ENCODE measurements at places on chromosomes 16 and 17.

DNA sequence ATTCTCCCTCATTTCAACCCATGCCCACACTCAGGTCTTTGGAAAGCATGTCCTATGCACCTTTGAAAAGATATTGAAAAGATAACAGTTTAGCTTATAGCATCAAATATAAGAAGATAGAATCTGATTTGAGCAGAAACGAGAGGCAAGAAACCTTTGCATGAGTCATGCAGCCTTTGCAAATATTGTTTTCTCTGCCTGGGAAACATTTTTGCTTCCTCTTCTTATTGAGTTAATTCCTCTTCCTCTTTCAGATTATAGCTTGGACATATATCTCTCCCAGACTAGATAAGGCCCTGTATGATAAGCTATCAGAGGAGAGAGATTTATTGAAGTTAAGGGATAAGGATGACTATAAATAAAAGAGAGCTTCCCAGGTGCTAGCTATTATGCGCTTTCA, 46.1 kb upstream of the KCNJ2 start:
- DNase-seq, result no peak

DNA sequence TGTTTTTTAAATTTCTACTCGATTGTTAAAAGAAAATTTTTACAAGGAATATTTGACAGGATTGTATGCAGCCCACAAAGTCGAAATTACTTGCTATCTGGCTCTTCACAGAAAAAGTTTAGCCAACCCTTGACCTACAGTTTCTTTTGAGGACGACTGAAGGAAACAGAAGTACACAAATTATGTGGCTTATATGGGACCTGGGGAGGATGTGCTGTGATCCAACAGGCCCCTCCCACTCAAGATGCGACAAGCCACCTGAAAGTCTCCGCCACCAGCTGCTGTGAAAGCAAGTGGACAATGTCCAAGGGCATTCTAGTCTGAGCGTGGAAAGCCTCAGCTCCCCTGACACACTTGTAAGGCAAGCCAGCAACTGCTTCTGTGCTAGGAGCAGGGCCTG, 42.4 kb upstream of the SLC25A19 start:
- DNase-seq, result no peak

DNA sequence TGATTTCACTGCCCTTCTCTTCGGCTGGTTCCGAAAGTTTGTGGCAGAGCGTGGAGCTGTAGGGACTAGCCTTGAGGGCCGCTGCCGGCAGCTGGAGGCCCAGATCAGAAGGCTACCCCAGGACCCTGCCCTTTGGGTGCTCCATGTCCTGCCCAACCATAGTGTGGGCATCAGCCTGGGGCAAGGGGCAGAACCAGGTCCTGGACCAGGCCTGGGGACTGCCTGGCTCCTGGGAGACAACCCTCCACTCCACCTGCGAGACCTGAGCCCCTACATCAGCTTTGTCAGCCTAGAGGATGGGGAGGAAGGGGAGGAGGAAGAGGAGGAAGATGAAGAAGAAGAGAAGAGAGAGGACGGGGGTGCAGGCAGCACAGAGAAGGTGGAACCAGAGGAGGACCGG, 856 bp upstream of the CXCL16 start:
- no peak for DNase-seq

GRCh38 chr17:57643062-57643461, 102.0 kb downstream of the CCDC182 start:
- DNase-seq, result no peak

- no peak for DNase-seq
These were observed 1.2 kb downstream of the MIEF2 start for GRCh38 chr17:18261659-18262058.

DNA sequence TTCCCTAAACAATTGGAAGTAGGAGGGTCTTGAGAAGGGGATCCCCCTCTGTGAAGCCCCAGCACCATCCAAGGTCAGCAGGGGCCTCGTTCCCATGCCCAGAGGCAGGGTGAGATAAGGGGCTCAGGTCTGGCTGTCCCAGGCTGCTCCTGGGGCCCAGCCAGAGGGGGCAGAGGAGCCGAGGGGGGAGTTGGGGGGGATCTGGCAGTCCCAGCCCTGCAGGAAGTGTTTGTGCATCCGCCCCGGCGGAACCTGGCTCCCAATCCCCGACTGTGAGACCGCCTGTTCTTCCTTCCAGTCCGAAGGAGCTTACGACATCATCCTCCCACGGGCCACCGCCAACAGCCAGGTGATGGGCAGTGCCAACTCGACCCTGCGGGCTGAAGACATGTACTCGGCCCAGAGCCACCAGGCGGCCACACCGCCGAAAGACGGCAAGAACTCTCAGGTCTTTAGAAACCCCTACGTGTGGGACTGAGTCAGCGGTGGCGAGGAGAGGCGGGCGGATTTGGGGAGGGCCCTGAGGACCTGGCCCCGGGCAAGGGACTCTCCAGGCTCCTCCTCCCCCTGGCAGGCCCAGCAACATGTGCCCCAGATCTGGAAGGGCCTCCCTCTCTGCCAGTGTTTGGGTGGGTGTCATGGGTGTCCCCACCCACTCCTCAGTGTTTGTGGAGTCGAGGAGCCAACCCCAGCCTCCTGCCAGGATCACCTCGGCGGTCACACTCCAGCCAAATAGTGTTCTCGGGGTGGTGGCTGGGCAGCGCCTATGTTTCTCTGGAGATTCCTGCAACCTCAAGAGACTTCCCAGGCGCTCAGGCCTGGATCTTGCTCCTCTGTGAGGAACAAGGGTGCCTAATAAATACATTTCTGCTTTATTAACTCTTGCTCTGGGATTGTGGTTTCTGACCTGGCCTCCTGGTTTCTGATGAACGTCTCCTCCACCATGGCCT, 14.9 kb downstream of the GPRC5C start:
- no peak for DNase-seq

GRCh38 chr16:8722025-8722348, 47.6 kb downstream of the ABAT start:
- DNase-seq, result no peak

DNA sequence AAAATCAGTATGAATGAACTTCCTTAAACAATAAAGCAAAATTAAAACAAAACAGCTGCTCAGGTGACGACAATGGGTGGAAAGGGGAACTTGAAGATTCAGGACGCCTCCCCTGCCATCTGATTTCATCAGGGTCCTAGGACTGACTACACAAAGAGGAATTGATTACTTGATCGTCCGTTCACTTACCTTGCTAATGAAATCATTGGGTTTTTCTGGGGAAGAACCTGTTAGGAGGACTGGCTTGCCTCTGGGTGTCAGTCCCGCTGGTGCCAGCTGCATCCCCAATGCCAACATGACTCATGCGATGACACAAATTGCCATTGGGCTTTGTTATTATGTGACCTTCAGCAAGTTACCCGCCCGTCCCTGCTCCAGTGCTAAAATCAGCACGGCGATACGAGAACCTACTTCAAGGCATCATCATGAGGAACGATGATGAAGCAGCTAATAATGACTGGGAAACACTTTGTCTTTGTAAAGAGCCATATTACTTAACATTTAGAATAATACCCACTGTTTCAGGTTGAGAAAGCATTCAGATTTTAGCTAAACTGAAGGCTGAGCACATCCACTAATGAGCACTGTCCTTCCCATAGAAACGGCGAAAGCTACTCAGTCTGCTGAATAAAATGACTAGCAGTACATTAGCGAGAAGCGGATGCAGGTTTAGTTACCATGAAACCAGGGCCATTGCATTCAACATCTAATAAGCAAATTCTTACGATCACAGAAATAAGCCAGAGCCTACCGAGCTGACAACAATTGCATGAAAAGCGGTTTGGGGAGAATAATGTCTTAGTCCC, 139.4 kb downstream of the ZFHX3 start:
- no peak for DNase-seq

DNA sequence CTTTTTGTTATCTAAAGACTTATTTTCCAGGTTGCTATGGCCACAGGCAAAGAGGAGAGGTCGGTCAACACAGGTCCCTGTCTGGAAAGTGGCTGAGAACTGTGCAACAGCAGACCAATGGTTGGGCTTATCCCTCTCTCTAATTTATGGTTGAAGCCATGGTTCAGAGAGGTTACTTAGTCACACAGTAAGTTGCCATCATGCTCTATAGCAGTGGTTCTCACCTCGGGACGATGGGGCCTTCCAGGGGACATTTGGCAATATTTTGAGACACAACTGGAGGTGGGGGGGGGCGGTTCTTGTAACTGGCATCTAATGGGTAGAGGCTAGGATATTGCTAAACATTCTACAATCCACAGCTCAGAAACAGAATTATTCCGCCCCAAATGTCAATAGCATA, 842 bp upstream of the LDAF1 start:
- no peak for DNase-seq

- no peak for DNase-seq
These were observed 218.0 kb downstream of the C16orf95 start for GRCh38 chr16:87098976-87099720.

- DNase-seq, result no peak
These were observed 29.8 kb upstream of the PLLP start for GRCh38 chr16:57314161-57314785.

GRCh38 chr17:81920612-81921536, 2.9 kb upstream of the SIRT7 start:
- no peak for DNase-seq

DNA sequence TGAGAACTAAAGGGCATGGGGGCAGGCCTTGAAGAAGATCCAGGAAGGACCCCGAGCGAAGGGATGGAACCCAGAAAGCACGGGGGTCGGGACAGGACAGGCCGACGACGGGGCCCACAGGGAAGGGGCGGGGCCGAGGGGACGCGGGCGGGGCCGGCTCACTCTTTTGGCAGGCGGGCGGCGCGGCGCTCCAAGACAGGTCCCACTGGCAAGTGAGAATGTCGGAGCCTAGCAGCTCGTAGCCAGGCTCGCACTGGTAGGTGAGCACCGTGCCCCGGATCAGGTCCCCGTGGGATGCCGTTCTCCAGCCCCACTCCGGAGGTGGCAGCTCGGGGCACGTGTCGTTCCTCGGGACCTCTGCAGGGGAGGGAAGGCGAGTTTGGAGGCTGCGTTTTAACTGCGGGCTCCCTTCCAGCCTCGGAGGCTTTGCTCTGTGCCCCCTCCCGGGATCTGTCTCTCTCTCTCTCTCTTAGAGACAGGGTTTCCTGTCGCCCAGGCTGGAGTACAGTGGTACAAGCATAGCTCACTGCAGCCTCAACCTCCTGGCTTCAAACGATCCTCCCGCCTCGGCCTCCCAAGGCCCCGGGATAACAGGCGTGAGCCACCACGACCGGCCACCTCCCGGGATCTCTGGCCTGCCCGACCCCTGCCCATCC, 13.7 kb upstream of the CDIPT start:
- DNase-seq, result no peak

DNA sequence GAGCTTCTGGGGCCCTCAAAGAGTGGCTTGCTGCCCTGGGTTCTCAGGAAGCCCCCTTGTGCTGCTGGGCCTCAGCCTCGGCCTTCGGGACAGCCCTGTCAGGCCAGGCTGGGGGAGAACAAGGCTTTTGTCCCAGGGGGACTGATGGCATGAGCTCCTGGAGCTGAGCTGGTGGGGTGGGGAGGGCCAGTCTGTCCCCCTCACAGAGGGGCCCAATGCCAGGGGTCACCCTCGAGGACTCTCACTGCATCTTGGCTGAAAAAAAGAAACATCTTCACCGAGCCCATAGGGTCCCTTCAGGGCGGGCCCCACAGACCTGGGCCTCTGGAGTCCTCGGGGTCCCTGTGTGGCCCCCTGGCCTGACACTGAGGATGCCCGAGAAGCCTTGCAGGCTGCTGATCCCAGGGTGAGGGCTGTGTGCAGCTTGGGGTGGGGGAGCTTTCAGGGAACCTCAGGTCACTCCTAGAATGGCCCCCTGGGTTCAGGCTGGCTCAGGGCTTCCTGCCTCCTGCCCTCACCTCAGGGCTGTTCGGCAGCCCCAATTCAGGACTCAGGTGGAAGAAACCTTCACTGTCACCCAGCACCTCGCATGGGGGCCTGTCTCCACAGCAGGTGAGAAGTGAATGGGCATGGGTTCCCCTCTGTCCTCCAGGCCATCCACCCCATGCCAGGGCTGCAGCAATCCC, 90.5 kb downstream of the TNFRSF13B start:
- DNase-seq, result no peak

GRCh38 chr16:24977678-24978075, 37.5 kb downstream of the ARHGAP17 start:
- DNase-seq, result no peak

- no peak for DNase-seq
These were observed 660 bp downstream of the RBBP6 start for GRCh38 chr16:24539850-24540601.

GRCh38 chr17:1434150-1434549, 21.9 kb downstream of the CRK start:
- DNase-seq, result no peak

GRCh38 chr17:36532435-36532975, 2.2 kb downstream of the MYO19 start:
- DNase-seq, result no peak

GRCh38 chr17:2751491-2751890, 2.0 kb upstream of the CCDC92B start:
- DNase-seq, result no peak

DNA sequence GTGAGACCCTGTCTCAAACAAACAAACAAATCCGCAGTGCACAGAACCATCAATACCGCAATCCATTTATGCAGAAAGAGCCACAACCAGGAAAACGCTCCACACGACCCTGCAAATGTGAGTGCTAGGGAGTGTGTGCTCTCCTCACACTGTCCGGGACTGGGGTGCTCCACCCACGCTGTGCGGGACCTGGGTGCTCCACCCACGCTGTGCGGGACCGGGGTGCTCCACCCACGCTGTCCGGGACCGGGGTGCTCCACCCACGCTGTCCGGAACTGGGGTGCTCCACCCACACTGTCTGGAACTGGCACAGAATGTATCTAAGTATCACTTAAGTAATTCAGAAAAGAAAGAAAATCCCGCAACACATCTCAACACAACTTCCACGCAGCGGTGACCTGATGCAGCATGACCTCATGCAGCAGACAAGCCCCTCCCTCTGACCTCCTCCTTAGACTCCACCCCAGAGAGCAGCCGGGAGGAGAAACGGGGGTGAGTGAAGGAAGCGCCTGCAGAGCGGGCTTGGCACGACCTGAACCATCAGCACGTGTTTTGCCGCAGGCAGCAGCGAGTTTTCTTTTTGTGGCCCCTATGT, 38.5 kb downstream of the ZNF276 start:
- no peak for DNase-seq

DNA sequence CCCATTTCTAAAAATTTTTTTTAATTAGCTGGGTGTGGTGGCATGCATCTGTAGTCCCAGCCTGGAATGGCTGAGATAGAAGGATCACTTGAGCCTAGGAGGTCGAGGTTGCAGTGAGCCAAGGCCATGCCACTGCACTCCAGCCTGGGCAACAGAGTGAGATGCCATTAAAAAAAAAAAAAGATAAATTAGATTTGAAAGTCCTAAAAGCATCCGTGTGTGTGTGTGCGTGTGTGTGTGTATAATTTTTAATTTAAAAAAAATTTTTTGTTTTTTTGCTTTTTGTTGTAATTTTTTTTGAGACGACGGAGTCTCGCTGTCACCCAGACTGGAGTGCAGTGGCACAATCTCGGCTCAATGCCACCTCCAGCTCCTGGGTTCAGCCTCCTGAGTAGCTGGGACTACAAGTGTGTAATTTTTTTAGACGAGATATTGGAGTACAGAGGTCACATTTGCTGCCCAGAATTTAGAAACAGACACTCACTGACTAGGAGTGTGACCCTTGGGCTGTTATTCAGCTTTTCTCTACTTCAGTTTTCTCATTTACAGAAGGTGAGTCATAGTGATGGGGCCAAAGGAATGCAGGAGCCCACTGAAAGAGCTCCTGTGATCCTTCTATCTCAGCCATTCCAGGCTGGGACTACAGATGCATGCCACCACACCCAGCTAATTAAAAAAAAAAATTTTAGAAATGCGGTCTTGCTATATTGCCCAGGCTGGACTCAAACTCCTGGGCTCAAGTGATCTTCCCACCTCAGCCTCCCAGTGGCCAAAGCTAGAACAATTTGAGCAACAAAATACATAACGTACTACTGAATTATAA, 25.5 kb upstream of the TBX4 start:
- DNase-seq, result no peak

GRCh38 chr17:78990349-78991016, 10.8 kb upstream of the LGALS3BP start:
- no peak for DNase-seq

Measured in spinal cord (tissue), 10 donors.